ENCODE measurements at places on chromosomes 11 and 22. TPM values are rescaled to one million over a fixed set of nuclear protein-coding genes. Genes with fewer than 3 reads are reported as not detected.

DNA sequence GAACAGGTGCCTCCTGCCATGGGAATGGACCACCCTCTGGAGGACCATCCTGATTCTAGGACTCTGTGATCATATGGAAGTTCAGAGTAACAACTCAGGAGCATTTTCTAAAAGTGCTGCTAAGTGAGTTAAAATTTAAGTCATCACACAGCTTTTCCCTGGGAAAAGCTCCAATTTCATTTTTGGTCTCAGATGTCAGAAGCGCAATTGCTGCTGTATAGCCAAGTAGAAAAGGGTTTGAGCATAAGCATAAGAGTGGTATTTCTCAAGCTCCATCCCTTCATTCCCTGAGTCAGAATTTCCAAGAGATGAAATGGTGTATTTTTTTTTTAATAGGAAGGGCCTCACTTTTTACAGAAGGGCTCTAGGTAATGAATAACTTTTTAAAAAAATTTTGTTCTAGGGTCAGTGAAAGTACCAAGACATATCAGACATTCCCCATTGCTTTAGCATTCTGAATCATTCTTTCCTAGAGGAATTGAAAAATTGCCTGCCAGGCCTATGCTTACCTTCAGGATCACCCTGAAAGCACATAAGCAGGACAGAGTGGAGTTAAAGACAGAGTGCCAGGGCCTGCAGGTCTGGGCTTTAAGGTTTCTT lies 564.5 kb upstream of the ISX start:
- DNase-seq = no peak
- no peak overlapping the region for H3K4me3 ChIP-seq
- H3K27me3 ChIP-seq = peaks cover 6% of the 10 kb centered on the region
- H3K36me3 ChIP-seq = no peaks in the 10 kb centered on the region
- H3K4me1 ChIP-seq = no peaks in the 10 kb centered on the region
- H3K27ac ChIP-seq = no peak overlapping the region

- no peak overlapping the region for H3K27ac ChIP-seq
- H3K27me3 ChIP-seq = peaks cover 42% of the 10 kb centered on the region
- DNase-seq = no peak
- H3K36me3 ChIP-seq = no peaks in the 10 kb centered on the region
Measured at GRCh38 chr11:64608046-64608445, 17.0 kb downstream of the SLC22A12 start.

Gene APOL5
- not detected for total RNA-seq

- DNase-seq = no peak
- no peaks in the 10 kb centered on the region for H3K36me3 ChIP-seq
- H3K4me1 ChIP-seq = peaks cover 14% of the 10 kb centered on the region
- no peak overlapping the region for H3K4me3 ChIP-seq
- no peak overlapping the region for H3K27ac ChIP-seq
Measured at GRCh38 chr11:27012234-27012921, 18.5 kb downstream of the FIBIN start.

DNA sequence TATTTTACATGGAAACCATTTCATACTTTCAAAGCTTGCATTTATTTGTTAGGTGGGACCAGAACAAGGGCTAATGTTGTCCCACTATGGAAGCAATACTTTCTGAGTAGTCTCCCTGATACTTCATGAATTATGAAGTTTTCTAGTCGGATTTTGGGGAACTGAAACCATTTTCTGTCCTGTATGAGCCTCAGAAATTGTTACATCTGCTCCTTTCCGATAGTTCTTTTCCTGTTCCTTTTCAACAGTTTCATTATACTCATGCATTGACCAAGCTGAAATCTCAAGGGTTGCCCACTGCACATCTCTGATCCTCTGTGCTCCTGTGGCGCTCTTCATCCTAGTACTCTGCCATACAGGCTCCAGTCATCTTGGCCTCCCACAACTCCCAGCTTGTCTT lies 31.5 kb upstream of the GLYATL1 start:
- peaks cover 18% of the 10 kb centered on the region for H3K27me3 ChIP-seq
- no peaks in the 10 kb centered on the region for H3K4me1 ChIP-seq
- no peaks in the 10 kb centered on the region for H3K36me3 ChIP-seq
- H3K27ac ChIP-seq = no peak overlapping the region
- H3K4me3 ChIP-seq = no peak overlapping the region

DNA sequence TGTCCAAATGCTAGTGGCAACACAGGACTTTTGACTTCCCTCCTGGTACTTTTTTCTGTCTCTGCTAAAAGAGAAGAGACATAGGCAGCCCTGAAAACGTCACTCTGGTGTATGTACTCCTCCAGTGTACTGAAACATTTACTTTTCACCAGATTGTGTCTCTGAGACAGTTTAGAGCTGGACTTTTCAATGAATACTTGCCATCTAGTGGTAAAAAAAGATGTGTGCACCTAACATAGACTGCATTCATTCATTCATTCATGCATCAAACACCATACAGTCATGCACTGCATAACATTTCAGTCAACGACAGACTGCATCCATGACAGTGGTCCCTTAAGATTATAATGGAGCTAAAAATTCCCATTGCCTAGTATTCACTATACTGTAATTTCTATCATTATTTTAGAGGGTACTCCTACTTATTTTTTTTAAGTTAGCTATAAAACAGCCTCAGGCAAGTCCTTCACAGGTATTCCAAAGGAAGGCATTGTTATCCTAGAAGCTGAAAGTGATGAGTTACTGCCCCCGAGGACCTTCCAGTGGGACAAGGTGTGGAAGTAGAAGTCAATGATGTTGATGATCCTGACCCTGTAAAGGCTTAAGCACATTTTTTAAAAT lies 186.2 kb downstream of the SPON1 start:
- no peak for DNase-seq
- H3K4me3 ChIP-seq = no peak overlapping the region
- H3K27me3 ChIP-seq = no peaks in the 10 kb centered on the region
- H3K27ac ChIP-seq = no peak overlapping the region
- no peaks in the 10 kb centered on the region for H3K4me1 ChIP-seq
- no peaks in the 10 kb centered on the region for H3K36me3 ChIP-seq

Gene HTR3A
- not detected for total RNA-seq

Gene TBX10
- total RNA-seq = not detected
